ENCODE measurements at places on chromosomes 5 and 9.

DNA sequence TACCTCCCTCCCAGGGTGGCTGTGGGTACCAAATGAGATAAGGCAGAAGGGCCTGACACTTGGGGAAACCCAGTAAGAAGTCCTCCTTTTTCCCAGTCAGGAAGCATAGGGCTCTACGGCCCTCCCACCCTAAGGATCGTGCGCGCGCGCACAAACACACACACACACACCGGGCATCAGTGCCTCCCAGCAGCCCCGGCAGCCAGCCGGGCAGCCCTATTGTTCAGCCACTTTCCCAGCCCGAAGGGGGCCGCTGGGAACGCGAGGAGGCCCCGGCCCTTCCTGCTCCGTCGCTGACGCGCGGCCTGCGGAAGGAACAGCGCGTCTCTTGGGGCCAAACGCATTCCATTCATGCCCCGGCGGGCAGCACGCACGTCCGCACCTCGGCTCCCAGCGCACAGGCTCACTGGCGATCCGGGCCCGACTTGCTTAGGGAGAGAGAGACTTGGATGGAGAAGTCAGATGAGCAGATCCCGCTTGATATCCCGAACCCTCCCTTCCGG is 22.6 kb downstream of the DUSP1 start:
- no peak for DNase-seq

DNA sequence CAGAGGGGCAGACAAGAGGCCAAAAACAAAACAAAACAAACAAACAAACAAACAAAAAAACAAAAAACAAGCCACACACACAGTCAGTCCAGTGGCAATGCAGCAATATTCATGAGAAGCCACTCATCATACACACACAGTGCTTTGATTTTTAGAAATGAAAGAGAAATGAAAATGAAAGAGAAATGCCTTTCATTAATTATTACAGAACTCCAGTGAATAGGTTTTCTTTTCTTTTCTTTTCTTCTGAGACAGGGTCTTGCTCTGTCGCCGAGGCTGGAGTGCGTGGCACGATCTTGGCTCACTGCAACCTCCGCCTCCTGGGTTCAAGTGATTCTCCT is 36.9 kb downstream of the SPRY4 start:
- DNase-seq: no peak

- no peak for DNase-seq
These were observed 201.2 kb upstream of the CDKN2B start for GRCh38 chr9:22210262-22210661.

DNA sequence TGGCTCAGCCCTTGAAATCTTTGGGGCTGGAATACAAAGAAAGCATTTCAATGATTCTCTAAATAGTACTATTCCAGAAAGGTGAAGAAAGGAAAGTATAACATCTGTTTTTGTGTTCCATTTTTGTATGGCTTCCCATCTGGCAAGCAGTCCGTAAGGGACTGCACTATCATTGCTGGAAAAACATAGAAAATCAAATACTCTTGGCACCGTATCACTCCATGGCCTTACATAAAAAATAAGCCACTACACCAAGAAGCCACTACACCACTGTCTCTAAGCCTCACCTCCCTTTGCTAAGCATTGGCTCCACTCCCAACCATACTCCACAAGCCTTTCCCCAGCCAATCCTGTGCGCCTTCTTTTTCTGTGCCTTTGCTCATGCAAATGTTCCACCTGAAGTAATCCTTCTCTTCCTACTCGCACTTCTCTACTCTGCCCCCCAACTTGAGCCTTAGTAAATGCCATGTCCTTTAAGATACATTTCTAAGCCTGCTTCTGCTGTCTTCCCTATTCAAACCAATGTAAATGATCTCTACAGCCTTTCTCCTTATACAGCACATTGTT is 454.6 kb upstream of the TUSC1 start:
- DNase-seq: no peak

- DNase-seq: no peak
These were observed 327.4 kb downstream of the SH3GL2 start for GRCh38 chr9:17906176-17906840.

DNA sequence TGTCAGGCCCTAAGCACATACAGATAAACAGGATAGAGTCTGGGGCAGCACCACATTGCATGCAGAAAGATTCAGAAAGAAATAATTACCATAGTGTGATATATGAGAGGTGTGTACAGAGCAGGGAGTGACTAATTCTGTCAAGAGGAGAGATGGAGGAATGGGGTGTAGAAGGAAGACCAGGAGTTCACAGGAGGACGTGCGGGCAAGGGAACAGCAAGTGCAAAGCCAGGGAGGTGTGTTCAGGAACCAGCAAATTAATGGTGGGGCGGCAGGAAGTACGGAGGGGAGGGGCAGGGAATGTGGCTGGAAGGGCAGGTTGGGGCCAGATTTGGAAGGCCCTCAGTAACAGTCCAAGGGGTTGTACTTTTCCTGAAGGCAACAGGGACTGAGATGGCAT is 17.4 kb downstream of the EGR1 start:
- no peak for DNase-seq

DNA sequence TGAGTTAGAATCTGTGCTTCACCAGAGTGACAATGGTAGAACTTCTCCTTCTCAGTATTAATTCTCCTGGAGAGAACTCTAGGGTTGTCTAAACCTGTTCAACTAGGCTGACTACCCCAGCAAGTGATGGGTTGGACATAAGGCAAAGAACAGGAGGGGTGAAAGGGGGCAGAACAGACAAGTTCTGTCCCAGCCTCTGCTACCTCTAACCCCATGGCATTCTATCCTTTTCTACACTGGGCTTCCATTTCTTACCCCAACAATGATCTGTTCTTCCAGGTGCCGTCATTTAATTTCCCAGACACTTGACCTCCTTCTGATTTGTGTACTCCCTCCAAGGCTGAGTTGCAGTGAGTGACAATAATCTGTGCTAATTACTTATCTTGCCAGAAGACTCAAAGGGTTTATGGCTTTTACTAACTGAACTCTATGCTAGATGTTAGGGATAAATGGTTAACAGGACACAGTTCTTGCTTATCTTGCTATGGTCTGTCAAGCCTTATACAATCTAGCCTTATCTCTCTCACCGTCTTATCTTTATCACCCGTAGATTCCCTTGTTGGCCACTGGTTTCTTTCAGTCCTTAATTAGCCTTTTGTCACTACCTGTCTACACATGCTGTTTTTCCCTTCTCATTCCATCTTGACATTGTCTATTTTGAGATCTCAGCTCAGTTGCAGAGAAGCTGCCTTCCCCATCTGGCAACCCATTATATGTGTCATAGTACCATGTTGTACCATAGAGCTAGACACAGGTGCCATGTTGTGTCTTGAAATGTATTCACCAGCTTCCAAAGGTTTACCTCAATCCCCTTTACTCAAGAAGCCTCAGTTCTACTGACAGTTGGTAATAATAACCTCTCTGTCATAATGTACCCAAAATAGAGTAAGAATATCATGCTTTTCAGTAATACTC is 10.0 kb upstream of the MATR3 start:
- DNase-seq: no peak

GRCh38 chr5:84685121-84685894 is 300.6 kb upstream of the EDIL3 start:
- no peak for DNase-seq

GRCh38 chr5:98763001-98763630 is 10.3 kb upstream of the RGMB start:
- no peak for DNase-seq

- DNase-seq: no peak
These were observed 141.0 kb downstream of the SSBP2 start for GRCh38 chr5:81609810-81610375.

GRCh38 chr5:163401271-163401670 is 36.1 kb upstream of the CCNG1 start:
- DNase-seq: no peak

- no peak for DNase-seq
These were observed 15.0 kb downstream of the HMMR start for GRCh38 chr5:163475411-163475810.

- no peak for DNase-seq
These were observed 533 bp downstream of the SREK1IP1 start for GRCh38 chr5:64767959-64768357.

DNA sequence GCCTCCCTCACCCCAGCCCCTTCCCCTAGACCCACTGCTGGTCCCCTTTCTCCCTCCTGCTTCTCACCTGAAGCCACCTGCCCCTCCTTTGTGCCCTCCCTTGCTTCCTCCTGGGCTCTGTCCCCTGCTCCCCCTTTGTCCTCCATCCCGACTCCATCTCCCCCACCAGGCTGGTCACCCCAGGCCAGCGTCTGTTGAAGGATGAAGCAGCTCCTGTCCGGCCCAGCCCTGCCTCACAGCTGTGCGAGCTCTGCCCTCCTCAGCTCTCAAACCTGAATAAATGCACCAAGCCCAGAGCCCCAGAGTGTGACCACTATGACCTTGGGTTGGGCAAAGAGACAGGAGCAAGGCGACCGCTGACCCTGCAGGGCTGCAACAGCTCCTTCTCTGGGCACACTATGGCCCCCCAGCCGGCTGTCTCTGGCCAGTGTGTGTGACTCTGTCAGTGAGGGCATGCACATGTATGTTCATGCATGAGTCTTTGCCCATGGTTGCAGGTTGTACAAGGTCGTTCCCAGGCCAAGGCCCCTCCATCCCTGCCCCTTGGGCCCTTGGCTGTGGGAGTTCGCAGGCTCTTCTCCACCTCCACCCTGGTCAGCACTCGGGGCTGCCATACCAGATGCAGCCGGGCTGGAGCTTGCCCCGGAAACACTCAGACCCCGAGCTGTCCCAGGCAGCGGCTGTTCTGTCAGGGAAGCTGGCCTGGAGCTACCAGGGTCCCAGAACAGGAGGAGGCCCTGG is 3.3 kb downstream of the LCN12 start:
- no peak for DNase-seq

- DNase-seq: no peak
These were observed 382.8 kb upstream of the WWC1 start for GRCh38 chr5:167908606-167909005.

GRCh38 chr5:96714951-96715451 is 52.8 kb downstream of the CAST start:
- peak; percentile 29 for DNase-seq

GRCh38 chr5:162189719-162190118 is 122.1 kb downstream of the GABRG2 start:
- no peak for DNase-seq

Data from activated T-cell treated with anti-CD3 and anti-CD28 coated beads for 24 hours (primary cell).